ENCODE measurements at places on chromosomes 2 and 18.

GRCh38 chr18:8516371-8517250 lies 92.6 kb upstream of the RAB12 start:
- DNase-seq = no peak

GRCh38 chr2:58764338-58765104 lies 523.4 kb upstream of the FANCL start:
- DNase-seq = no peak

- no peak for DNase-seq
Measured at GRCh38 chr2:98034745-98035144, 39.0 kb upstream of the TMEM131 start.

- no peak for DNase-seq
Measured at GRCh38 chr2:31255911-31256571, 22.1 kb downstream of the EHD3 start.

DNA sequence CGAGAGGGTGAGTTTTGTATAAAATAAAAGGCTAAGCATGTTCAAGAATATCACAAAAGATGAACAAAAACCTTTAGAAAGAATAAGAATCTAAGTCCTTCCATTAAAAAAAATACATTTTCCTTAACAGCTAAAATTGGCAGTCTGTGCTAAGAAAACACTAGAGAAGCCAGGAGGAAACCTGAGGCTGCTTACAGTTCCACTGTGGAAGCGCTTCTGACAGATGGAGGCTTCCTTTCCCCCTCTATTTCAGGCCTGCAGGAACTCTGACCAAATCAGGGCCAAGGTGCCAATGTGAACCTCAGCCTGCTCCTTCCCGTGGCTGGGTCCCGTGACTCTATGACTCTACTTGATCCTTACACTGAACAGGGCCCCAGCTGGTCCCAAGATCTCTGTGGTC lies 108.1 kb upstream of the ARHGAP28 start:
- no peak for DNase-seq

DNA sequence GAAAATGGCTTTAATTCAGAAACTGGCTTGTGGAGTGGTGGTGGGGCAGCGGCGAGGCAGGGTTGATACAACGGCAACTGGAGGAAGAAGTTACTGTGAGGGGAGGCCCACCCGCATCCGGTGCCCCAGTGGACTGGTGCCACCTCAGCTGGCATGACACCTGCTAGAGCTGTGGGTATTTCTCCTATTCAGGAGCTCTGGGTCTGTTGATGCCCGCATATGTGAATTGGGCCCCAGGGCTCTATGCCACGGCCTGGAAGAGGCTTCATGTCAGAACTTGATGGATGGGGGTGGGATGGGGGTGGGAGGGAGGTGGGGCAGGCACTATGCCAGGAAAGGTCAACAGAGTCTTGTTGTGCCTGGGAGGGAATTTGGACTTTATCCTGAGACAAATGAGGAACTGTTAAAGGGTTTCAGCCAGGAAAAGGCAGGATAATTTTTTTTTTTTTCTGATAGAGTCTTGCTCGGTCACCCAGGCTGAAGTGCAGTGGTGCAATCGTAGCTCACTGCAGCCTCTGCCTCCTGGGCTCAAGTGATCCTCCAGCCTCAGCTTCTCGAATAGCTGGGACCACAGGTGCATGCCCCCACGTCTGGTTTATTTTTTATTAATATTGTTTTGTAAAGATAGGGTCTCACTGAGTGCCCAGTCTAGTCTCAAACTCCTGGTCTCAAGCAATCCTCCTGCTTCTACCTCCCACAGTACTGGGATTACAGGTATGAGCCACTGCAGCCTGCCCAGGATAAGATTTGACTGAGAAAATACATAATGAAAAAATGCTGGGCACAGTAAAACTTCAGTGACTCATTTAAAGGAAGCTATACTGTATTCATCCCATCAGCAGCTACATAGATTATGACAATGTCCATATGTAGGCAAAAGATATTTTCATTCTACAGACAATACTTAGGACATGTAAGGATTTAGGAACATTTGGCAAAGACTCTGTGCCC lies 52.6 kb downstream of the SH2D6 start:
- no peak for DNase-seq

GRCh38 chr2:73920577-73921545 lies 5.8 kb upstream of the DGUOK start:
- DNase-seq = no peak

DNA sequence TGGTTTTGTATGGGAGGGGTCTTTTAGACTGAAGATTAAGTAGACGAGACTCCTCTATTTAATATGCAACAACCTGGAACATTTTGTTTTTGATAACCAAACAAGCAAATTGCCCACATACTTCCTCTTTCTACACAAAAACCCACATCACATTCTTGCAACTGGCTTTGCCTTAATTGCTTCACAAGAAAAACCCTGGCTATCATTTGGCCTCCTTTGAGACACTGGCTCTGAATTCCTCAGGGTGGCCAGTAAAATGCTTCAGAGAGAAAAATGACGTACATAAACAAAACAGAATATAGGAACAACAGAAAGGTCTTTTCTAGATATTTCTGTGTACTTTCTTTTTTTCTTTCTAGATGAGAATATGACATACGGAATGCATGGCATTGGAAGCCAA lies 103.0 kb downstream of the TRIB2 start:
- DNase-seq = no peak

DNA sequence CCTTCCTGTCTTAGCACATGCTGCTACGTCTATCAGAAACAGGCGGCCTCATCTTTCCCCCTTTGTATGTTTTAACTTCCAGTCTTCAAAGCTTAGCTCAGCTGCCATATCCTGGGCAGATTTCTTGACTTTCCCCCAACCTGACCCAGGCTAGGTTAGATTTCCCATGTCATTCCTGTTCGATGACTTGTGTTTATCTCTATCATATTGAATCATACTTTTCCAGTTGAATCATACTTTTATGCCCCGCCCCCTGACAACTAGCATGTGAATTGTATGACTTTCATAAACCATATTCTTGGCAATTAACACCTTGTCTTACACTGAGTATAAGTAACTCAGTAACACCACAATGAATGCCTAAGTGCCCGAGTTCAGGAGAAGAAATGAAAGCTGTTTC lies 128.3 kb downstream of the CYRIA start:
- DNase-seq = no peak

DNA sequence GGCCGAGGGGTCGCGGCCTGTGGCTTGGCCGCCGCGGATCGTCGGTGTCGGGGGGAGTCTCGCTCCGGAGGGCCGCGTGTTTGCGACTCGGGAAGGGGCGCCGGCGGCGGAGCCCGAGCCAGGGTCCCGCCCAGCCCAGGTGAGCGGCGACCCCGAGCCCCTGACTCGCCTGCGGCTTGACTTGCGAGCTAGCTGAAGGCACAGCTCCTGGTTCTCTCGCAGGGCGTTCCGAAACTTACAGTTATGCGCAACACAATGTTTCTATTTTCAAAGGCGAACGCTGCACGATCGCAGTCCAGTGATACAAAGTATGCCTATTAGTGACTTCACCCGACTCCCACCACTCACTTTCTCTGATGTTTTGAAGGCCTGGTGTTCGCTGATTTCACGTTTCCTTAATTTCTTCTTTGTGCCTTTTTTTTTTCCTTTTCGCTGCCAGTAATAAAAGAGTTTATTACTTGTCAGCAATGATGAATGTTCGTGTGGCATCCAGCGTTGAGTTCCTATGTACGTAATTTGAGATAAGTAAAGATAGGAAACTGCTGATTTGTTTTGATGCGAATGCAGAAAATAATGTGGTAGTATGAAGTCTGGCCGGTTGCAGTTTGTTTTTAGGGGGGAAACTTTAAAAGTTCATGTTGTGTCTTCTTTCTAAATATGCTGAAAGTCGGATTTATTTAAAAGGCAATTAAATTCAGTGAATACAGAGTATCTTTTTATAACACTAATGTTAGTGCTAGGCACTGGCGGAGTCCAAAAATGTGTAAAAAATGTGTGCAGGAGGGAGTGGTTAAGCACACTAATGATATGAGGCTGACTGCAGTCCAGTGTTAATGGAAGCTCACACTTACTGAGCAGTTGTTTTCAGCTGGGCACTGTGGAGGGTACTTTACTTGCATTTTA lies 706 bp downstream of the UBXN2A start:
- no peak for DNase-seq

- no peak for DNase-seq
Measured at GRCh38 chr18:77401173-77401572, 151.5 kb downstream of the GALR1 start.

DNA sequence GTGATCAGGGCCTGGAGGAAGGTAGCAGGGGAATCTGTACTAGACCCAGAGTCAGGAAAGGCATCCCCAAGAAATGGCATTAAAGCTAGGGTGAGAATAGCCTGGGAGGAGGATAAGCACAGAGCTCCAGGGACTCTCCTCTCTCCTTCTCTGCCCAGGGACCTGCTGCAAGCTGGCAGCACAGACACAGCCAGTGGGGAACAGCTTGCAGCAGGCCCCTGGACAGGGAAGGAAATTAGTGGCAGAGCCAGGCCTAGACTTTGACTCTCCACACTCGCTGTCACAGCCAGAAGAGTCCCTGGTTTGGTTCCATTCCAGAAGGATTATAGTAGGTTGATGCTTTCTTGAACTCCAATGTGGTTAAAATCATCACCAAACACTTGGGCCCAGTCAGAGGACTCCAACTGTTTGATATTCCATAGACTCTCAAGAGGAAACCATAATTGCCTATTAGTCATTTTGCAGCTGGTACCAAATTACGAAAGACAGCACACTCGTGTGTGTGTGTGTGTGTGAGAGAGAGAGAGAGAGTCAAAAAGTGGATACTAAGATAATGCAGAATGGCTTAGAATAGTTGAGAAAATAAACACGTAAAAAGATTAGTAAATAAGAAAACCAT lies 95.5 kb upstream of the ATP8B1 start:
- DNase-seq = no peak

GRCh38 chr2:112884869-112885505 lies 26.0 kb upstream of the IL37 start:
- DNase-seq = no peak

- DNase-seq = no peak
Measured at GRCh38 chr18:57913686-57914085, 110.6 kb upstream of the ATP8B1 start.

- DNase-seq = no peak
Measured at GRCh38 chr2:8581234-8581561, 100.7 kb upstream of the ID2 start.

GRCh38 chr18:34806527-34806926 lies 96.4 kb downstream of the DTNA start:
- DNase-seq = peak; percentile 11

DNA sequence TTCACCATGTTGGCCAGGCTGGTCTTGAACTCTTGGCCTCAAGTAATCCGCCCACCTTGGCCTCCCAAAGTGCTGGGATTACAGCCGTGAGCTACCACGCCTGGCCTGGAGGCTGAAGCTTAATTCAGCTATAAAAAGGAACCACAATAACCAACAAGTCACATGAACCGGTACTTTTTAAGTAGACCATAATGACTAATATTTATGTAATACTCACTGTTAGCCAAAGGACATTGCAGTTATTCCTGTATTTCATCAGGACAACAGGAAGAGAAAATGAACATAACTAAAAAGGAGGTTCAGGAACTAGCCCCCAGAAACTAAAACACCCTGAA lies 49.0 kb upstream of the TMEM87B start:
- no peak for DNase-seq

- DNase-seq = no peak
Measured at GRCh38 chr2:98295721-98296414, 50.4 kb upstream of the CNGA3 start.

DNA sequence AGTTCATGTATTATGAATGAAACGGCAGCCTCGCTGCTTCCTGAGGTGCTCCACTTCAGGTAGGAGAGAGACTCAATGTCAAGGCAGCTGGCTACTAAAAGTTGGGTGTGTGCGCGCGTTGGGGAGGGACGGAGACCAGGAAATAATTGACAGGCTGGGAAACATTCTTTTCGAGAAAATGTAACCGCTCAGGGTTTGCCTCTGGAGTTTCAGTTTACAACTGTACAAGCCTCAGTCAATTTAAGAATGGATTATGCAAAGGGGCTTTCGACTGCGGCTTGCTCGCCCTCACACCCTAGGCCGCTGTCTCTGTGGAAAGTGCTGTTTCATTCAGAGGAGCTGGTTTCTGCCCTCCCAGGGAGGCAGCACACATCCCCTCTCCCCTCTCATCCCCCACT lies 4.4 kb upstream of the SPRED2 start:
- no peak for DNase-seq

- no peak for DNase-seq
Measured at GRCh38 chr2:234963773-234964615, 12.2 kb downstream of the SH3BP4 start.

DNA sequence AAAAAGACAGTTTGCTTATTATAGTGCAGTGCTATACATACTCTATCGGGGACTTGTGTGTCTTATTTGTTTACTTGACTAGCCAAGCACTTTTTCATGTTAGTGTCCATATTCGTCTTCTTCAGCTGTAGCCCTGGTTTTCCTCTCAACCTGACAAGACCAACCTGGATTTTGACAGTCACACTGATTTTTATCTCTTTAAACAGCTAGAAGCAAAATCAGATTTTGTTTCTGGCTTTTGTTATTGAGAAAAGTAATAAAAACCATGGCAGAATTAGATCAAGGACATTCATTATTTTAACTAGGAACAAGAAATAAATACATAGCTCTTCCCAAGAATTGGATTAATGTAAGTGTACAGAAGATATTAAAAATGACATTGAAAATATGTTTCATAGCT lies 56.8 kb downstream of the SPATS2L start:
- DNase-seq = no peak

DNA sequence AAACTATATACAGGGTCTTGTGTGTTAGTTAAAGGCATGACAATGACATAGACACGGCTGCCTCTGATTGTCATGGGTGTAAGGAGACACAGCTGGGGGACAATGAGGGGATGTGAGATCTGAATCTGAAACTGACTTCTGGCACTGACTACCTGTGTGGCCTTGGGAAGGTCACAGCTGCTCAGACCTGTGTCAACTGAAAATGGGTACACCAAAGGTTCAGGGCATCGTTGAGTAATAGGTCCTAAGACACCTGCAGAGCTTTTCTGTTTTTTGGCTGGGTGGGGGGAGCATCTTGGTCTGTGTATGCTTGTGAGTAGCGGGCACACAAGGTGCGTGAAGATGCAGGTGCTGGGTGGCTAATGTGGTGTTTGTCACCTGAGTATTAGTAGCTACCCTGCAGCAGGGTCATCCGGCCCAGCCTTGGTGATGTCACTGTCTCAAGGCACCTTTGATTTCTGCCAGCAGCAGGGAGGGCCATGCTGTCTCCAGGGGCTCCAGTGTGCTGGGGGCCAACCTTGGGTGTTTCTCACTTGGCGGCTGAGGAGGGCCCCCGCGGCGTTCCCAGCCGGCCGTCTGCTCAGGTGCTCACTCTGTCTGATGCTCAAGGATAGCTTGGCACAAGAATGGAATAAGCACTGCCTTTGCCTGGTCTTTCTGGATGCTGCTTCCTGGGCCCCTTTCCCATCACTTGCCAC lies 53.1 kb upstream of the HS6ST1 start:
- DNase-seq = no peak

DNA sequence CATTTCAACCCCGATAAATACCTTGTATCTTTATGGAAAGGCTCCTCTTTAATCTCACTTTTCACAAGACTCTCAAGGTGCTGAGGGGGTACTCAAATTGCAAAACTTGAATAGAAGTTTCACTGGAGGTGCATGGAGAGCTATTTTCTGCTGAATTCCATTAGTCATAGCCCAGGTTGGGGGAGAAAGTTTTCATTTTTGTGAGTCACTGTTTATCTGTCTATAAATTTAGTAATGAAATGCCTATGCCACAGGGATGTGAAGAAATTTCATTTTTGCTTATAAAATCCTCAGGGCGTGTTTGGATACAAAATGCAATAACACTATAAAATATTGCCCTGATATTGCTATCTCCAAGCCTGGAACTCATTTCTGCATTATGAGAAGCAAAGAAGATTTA lies 346.3 kb downstream of the LRATD1 start:
- DNase-seq = no peak

- DNase-seq = no peak
Measured at GRCh38 chr18:48996901-48997463, 46.2 kb upstream of the SMAD7 start.
